NCI-H446 (cell line): ENCODE measurements at places on chromosomes 2 and 18.

- no peak for DNase-seq
Measured at GRCh38 chr2:116499389-116499788, 1315.1 kb upstream of the DDX18 start.

DNA sequence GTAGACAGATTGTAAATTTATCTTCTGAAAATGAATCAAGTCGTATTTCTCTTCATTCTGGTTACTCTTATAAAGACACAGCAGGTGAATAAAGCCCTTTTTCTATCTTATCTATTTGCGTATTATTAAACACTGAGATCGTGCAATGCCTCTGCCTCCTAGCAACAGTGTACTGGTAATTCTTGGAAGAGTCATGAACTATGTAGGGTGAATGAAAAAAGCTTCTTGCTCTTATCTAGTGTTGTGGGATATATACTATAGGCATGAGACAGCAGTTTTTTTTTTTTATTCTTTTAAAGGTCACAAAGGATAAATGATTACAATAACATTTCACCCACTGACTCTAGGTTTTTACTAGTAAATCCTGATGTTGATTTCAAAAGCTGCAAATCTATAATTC, 324.2 kb downstream of the PDE11A start:
- DNase-seq, result no peak

- DNase-seq, result peak; percentile 74
Measured at GRCh38 chr2:162710287-162710890, 128.2 kb downstream of the KCNH7 start.

DNA sequence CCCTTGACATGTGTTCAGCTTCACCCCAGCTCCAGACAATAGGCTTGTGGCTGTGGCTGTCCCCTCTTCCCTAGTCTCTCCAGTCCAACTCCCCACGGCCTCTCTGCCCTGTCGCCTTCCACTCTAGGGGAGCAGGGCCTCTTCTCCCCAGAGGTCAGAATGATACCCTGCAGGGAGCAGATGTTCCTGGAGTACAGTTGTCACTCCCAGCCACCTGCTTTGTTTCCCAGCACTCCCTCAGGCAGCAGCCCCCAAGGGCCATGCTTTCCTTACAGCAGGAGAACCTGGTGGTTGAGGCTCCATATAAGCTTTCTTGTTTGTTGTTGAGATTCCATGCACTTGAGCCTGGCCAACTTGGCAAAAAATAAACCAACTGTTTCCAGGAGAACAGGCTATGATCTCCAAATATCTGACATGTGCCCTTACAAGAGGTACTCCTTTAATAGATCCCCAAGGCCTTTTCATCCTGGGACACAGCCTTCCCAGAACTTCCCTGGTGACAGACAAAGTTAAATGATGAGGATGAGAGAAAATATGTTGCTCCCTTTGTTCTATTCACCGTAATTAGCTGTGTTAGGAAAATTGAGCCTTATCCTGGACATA, 45.1 kb downstream of the DPYSL5 start:
- DNase-seq, result peak; percentile 15

DNA sequence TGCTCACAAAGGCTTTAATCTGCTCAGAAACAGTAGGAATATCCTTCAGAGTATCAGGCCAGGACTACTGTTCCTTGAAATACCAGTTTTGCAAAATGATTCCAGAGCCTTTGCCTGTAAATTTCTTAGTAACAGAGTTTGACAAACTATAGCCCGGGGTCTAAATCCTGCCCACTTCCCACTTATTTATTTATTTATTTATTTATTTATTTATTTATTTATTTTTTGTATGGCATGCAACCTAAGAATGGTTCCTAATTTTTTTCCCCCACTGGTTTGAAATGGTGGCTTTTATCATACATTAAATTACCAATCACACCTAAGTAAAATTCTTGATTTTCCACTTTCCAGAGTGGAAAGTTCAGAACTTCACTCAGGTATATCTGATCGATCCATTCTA, 45.6 kb downstream of the KCNG3 start:
- no peak for DNase-seq

DNA sequence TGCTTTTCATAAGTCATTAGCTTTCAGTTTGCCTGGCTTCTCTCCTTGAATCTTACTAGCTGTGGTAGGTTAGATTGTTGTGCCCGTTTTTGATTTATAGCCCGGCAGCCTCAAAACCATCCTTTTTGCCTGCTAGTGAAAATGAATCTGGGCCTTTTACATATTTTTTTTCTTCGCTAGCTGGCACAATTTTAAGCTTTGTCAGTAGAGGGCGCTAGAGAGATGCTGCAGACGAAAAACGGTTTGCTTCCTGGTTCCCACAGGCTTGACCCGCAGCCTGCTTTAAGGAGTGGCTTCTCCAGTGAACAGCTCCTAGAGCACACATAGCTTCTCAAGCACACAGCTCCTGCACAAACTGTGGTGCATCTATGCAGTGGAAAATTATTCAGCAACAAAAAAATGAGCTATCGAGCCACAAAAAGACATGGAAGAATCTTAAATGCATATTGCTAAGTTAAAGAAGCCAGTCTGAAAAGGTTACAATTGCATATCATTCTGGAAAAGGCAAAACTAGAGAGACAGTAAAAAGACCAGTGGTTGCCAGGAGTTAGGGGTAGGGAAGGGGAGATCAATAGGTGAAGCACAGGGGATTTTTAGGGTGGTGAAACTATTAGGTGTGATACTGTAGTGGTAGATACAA, 47.9 kb downstream of the E2F6 start:
- no peak for DNase-seq

DNA sequence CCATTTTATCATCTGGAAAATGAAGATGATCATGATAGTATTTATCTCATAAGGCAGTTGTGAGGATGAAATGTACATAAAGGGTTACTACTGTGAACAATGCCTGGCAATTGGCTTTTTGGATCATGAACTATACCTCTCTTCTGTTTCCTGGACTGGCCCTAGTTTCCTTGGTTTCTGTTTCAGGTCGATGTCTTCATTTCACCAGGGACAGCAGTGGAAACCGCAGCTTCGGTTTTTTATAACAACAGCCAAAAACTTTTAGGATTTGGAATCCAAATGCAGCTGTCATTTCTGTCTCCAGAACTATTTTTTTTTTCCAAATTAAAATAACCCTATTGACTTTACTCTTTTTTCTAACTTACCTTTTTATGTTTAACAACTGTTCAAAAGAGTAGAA, 425.1 kb downstream of the RND3 start:
- no peak for DNase-seq

DNA sequence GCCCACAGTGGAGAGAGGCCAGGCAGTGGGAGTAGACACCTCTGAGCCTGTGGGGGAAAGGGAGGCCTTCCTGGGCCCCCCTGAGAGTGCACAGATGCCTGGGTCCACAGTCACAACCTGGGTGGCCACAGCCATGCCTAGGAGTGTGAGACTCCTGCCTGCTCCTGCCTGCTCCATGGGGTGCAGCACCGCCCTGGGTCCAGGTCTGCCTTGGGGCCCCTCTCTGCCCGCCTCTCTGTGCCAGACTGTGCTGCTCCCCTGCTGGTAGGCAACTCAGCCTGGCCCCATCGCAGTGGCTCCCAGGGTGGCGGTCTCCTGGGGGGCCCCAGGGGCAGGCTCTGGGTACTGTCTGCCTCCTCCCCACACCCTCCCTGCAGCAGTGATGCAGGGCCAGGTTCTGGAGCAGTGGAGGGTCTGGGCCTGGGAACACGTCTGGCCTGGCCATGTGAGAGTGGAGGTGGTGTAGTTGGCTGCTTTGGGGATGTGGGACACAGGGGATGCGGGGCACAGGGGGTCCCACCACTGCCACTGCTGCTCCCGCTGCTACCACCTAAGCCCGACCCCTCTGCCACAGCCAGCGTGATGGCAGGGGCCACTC, 60.1 kb upstream of the DLX2 start:
- DNase-seq, result no peak

GRCh38 chr18:51425889-51426288, 228.4 kb upstream of the MEX3C start:
- DNase-seq, result no peak

GRCh38 chr2:43045866-43046265, 180.5 kb downstream of the ZFP36L2 start:
- no peak for DNase-seq

GRCh38 chr2:223585666-223586065, 16.5 kb downstream of the SCG2 start:
- no peak for DNase-seq

DNA sequence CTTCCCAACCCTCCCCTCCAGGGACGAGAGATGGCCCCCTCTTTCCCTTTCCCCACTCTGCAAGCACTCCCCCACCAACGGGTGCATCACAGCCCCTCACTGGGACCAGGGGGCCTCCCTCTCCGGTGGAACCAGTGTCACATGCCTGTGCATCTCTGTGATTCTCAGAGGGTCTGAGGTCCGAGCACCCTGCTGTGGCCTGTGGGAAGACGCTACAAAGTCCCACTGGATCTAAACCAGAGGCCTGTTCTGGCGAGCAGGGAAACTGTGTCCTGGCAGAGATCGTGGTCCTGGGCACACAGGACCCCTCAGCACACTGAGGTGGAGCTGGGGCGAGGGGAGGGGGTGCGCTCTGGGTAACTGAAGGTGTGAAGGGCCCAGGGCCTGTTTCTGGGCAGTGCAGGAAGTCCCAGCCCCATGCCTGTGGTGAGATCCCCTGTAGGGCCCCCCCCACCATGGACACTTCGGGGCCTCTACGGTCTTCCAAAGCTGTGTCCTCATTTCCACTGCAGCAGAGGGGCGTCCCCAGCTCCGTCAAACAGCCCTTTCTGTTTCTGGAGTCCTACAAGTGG, 8.0 kb downstream of the SNORC start:
- DNase-seq, result no peak

- no peak for DNase-seq
Measured at GRCh38 chr2:176742271-176742670, 470.3 kb upstream of the HNRNPA3 start.

DNA sequence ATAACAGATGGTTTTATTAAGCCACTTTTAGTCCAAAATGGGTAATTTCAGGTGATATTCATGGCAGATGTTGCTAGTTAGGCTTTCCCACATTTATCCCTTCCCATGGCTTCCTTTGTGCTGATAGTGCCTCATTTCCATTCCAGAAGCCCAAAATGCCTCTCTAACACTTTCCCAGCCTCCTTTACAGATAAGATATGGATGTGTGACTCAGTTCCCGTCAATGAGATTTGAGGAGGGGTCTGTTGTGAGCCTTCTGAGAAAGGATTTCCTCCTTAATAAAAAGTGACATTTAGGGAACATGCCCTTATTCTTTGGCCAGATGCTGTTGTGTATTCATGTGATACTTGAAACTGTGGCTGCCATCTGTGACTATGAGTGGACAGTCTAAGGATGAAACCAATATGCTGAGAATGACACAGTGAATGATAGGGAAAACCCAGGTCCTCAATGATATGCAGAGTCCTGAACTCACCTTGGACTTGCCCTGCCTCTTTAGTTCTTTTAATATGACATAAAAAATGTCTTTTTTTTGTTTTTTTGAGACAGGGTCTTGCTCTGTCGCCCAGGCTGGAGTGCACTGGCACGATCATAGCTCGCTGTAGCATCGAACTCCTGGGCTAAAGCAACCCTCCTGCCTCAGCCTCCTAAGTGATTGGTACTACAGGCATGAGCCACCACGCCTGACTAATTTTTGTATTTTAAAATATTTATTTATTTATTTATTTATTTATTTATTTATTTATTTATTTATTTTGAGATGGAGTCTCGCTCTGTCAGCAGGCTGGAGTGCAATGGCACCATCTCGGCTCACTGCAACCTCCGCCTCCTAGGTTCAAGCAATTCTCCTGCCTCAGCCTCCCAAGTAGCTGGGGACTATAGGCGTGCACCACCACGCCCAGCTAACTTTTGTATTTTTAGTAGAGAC, 5.8 kb upstream of the ACSL3 start:
- DNase-seq, result no peak
